Left hindlimb (tissue), 1 donor: ENCODE measurements at places on chromosomes 5 and 9.

DNA sequence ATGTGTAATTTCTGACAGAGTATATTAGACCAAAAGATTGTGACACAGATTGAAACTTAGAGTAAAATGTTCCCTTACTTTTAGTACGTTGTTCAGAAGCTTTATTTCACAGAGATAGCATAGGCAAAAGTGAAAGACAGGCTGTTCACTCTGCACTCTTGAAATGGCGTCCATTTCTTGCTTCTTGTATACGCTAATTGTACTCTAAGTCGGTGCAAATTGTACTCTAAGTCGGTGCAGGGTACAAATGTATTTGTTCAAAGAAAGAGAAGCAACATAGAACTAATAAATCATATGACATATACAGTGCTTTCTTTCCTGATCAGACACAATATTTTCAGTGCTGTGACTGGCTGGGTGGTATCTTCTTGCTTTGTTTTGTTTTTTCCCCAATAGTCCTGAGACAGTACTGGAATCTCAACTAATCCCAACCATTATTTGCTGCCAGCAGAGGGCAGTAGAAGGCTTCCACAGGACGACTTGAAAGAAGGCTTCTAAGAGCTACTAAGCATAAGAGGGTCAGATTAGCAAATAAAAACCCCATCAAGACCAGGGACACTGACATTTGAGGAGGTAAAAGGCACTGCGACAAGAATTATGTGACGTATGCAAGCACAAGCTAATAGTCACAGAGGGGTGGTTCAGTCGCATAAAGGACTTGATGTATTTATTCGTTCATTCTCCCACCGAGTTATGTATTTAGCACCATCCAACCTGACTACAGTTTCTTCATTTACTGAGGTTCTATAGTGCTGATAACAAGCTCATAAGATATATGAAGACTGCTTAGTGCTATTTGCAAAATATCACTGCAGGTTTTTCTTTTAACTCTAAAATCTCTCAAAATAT lies 831.8 kb downstream of the TAF11L14 start:
- DNase-seq = peak; percentile 69

DNA sequence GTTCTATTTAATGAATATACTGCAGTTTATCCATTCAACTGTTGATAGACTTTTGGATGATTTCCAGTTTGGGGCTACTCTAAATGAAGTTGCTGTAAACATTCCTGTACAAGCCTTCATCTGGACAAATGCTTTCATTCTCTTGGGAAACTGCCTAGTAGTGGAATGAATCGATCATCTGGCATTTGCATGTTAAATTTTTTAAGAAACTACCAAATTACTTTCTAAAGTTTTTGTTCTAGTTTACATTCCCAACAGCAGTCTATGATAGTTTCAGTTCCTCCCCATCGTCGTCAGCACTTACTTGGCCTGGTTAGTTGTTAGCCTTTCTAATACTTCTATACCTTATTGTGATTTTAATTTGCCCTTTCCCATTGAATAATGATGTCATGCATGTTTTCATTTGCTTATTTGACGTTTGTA lies 306.3 kb downstream of the FER start:
- no peak for DNase-seq

GRCh38 chr9:125970340-125970739 lies 223.2 kb downstream of the PBX3 start:
- no peak for DNase-seq

DNA sequence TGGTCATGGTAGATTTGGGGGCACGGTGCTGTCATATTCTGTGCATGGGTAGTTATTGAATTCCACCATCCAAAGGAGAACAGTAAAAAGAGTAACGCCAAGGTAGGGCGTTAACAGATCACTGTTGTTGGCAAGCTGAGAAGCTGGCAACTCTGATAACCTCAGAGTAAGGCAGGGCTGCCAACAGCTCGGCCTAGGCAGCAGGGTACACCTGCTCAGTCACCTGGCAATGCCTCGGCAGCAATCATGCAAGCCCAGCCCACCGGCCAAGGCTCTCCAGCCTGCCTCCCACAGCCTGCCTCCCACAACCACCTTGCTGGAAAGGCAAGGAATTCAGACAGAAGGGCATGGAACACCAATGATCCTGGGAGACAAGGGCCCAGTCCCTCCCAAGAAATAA lies 63.9 kb downstream of the KLHL3 start:
- no peak for DNase-seq

GRCh38 chr9:131395157-131396098 lies 1.5 kb downstream of the PRRC2B start:
- DNase-seq = no peak

- DNase-seq = no peak
Observed at GRCh38 chr5:116631147-116631546, 56.5 kb upstream of the SEMA6A start.

DNA sequence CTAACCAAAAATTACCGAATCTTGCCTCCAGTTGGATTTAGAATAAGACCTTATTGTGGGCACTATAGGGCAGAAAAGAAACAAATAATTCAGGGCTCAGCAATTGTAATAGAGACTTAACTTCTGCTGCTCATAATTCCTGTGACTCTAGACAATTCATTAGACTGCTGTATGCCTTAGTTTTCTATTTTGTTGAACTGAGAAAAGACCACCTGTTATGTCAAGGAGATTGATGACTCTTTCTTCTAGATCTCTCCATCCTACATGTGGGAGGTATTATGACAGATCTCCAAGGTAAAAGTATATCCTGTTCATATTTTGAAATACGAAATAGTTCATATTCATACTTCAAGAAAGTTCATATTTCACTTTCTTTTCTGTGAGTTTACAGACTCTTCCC lies 605.1 kb downstream of the PSAT1 start:
- DNase-seq = no peak

- DNase-seq = no peak
Observed at GRCh38 chr5:137580030-137580429, 80.9 kb upstream of the SPOCK1 start.

DNA sequence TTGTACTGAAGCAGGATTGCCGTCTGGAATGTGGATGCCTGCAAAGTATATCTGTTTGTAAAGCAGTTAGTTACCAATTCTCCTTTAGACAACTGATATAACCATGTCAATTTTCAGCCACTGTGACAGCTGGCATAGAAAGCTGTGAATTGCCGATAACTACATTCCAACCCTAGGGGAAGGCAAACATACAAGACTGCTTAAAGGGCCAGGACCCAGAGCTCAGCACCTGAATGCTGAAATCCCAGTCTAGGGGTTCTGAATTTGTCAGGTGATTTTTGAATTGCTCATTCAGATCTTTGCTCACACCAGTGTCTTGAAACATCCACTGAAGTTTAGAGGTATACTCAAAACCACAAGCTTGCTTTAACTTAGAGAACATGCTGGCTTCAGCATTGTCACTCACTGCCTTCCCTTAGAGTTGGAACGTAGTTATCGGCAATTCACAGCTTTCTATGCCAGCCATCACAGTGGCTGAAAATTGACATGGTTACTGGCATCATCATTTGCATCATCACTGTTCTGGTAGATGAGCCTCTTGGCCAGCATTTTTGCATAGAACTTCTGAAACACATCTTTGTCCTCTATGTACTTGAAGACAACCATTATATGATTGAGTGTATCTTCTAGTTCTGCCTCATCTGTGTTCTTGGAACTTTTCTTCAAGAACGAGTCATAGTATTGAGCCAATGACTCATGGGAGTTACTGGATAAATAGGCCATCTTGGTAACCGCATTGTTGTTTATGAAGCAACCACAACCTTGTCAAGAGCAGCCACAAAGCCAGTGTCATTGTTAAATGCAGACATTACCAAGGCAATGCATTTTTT lies 82.1 kb downstream of the CCDC192 start:
- no peak for DNase-seq

- no peak for DNase-seq
Observed at GRCh38 chr5:172640139-172640538, 924 bp upstream of the NEURL1B start.

DNA sequence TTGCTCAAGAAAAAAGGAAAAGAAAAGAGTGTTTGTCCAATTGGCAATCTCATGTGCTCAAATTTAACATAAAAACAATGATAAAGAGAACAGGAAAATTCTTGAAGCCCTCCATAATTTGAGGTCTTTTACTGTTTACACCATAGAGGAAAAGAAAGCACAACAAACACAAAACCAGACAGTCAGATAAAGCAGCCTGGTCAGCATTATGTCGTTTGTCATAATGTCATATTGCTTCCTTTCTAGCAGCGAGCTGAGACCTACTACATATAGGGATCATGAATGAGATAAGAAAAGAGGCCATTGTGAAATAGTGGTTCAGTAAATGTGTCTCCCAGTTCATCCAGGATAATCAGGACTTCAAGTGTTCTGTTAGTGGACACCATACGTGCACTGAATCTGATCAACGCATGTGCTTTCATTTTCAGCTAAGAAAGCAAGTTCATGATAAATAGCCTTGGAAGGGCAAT lies 64.7 kb upstream of the SELENOP start:
- no peak for DNase-seq

GRCh38 chr9:125842242-125842641 lies 95.1 kb downstream of the PBX3 start:
- no peak for DNase-seq

DNA sequence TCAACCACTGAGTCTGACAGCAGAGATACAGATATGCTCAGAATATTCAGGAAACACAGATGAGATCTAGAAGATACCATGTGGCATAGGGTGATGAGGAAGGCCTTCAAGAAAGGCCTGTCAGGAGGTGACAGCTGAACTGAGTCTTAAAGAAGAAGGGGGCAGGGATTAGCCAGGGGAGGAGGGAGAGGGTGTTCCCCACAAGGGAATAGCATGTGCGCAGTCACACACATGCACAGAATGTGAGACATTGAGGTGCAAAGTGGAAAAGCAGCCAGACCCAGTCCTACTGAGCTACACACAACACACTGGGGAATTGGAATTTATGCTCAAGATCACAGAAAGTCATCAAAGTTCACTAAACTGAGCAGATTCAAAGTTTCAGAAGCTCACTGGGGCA lies 3.0 kb upstream of the SLC25A48 start:
- no peak for DNase-seq

DNA sequence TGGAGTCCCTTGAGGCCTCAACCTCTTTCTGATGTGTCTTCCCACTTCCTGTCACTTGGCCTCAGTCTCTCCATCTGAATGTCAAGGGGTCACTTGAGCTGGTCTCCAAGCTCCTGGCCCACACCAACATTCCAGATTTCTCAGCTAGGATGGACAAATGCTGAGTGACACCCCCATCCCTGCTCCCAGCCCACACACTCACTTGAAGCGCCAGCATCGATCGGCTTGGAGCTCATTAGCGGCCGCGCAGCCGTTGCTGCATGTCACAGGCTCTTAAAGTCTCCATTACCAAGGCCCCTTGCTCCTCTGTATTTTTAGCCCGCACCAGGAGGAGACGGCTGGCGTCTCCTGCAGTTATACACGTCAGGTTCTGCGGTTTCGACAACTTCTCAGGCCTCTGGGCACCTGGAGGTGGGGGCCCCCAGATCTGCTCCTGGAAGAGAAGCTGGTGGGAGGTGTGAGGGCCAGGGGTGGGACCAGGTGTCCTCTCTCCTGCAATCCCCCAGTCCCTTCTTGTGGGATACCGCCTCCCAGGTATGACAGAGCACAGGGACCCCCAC lies 33.4 kb upstream of the ARAP3 start:
- no peak for DNase-seq

- DNase-seq = no peak
Observed at GRCh38 chr5:109146591-109146990, 263.2 kb downstream of the PJA2 start.

DNA sequence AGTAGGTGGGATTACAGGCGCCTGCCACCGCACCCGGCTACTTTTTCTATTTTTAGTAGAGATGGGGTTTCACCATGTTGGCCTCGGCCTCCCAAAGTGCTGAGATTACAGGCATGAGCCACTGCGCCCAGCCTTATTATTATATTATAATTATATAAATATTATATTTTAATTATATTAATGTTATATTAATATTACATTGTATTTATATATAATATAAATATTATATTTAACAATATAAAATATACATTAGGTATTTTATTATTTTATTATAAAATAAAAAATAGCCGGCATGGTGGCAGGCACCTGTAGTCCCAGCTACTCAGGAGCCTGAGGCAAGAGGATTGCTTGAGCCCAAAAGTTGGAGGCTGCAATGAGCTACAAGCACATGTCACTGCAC lies 21.6 kb upstream of the GLDC start:
- no peak for DNase-seq

GRCh38 chr5:130035388-130035787 lies 131.1 kb downstream of the CHSY3 start:
- DNase-seq = no peak

- DNase-seq = no peak
Observed at GRCh38 chr9:78676623-78677022, 379.7 kb downstream of the PSAT1 start.

DNA sequence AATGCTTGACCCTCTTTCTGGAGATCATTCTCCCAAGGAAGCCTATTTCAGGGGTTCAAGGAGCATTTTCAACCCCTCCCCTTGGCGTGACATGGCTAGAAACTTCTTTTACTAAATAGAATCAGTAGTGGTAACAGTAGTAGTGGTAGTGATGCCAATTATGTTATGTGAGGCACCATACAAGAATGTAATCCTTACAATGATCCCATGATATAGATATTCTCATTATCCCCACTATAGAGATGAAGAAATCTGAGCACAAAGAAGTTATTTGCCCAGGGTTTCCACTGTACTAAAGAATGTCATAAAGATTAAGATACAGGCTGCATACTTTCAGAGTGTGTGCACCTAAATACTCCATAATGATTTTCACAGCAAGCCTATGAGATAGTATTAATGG lies 155.4 kb upstream of the CLINT1 start:
- no peak for DNase-seq
